ENCODE measurements at places on chromosomes 16 and 17.

GRCh38 chr16:48503336-48503735 lies 106.6 kb downstream of the N4BP1 start:
- DNase-seq: no peak

- no peak for DNase-seq
Measured at GRCh38 chr16:86631444-86631843, 53.1 kb downstream of the FOXL1 start.

DNA sequence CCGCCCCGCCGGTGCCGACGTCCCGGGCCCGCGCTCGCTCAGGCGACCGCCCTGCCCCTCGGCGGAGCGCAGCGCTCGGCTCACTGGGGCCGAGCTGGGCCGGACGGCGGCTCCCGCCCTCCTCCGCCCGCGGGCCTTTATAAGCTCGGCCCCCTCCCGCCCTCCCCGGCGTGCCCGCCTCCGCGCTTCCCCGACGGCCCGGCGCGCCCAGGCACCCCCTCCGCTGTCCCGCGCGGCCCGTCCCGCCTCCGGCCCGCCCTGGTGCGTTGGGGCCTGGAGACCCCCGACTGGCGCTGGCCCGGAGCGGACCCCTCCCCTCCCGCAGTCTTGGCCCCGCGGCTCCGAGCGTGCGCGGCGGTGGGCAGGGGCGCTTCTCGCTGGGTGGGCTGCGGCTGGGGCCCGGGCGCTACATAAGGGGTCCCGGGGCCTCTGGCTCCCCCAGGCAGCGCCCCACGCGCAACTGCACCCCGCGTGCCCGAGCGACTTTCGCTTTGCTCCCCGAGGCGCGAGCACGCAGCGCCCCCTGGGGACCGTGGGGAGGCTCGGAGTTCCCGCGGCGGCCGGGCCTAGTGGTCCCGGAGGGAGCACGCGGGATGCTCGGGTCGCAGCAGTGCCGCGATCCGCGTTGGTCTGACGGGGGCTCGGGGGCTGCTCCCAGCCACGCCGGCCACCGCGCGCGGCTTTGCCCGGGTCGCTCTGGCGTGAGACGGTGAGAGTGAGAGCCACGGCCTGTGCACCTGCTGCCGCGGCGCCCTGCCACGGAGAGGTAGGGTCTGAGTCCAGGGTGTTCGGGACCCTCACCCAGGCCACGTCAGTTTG lies at the start of gene PIEZO1:
Gene PIEZO1 (minus strand): TSS at position 115 of the 819 bp plus-strand sequence. CDS start 256 bp downstream, outside the sequence.
- peak; percentile 55 for DNase-seq

GRCh38 chr17:10739386-10739785 lies 9.6 kb upstream of the TMEM220 start:
- no peak for DNase-seq

DNA sequence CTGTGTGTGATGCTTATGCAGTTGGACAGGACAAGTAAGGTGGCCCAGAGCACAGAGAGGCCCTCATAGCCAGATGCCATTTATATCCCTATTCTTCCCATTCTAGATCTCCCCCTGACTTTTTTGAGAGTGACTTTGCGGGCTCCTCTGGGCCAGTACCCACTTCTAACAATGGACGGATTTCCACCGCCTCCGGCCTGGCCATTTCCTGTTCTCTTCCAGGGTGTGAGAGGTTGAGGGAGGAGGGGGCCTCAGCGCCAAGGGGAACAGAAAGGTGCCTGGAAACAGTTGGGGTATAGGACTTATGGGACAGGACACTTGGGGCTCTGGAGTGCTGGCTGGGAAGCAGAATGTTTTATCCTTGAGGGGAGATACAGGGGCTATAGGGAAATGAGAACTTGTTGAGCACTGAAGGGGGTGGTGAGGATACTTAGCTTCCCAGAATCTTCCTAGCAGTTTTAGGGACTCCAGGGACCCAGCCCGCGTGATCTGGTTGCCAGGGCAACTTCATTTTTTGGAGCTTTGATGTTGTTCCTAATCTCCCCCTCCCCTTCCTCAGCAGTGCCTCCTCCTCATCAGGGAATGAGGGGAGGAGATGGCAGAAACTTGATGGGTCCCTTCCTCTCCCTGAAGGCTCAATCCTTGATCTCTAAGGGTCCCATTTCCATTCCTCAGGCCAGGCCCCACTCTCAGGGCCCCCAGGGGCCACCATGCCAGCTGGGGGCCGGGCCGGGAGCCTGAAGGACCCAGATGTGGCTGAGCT lies 3.6 kb downstream of the TAOK2 start:
- no peak for DNase-seq

DNA sequence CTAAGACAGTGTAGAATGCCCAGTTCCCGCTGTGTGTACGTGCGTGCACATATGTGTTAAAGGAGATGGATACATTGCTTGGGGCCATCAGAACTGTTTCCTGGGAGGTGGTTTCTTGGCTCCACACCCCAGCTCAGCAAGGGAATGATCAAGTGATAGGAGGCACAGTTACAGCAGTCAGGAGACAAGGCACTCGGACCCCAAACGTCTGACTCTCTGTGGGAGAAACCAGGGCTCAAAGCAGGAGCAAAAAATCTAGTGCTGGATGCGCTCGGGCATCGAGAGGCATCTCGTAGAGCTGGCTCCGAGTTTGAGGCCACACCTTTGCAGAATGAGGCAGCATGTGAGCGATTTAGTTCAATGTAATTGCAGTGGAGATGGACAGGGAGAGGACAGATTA lies 71.9 kb downstream of the RBBP6 start:
- no peak for DNase-seq

GRCh38 chr16:76292218-76292617 lies 15.0 kb downstream of the CNTNAP4 start:
- DNase-seq: no peak

GRCh38 chr17:79951361-79952264 lies 84.1 kb downstream of the TBC1D16 start:
- DNase-seq: no peak
